C1 segment of cervical spinal cord (tissue), 14 donors: ENCODE measurements at places on chromosomes 5 and 9.

DNA sequence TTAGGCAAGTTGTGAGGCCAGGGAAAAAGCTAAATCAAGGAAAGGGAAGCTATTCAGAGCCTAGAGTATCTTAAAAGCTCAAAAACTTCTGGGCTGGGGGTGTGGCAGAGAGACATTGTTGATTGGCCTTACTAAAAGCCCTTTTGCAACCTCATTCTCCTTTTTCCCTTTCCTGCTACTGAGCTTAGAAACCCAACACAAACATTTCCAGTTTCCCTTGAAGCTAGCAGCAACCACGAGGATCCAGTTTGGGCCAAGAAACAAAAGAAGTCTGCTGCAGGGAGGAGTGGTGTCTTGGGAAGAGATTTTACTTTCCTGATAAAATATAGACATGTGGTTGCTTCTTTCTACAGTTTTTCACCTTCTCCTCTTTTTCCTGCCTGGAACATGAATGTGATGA lies 135.5 kb upstream of the KLF9 start:
- DNase-seq, result no peak

- no peak for DNase-seq
Observed at GRCh38 chr5:149062371-149063016, 368 bp downstream of the SH3TC2 start.

DNA sequence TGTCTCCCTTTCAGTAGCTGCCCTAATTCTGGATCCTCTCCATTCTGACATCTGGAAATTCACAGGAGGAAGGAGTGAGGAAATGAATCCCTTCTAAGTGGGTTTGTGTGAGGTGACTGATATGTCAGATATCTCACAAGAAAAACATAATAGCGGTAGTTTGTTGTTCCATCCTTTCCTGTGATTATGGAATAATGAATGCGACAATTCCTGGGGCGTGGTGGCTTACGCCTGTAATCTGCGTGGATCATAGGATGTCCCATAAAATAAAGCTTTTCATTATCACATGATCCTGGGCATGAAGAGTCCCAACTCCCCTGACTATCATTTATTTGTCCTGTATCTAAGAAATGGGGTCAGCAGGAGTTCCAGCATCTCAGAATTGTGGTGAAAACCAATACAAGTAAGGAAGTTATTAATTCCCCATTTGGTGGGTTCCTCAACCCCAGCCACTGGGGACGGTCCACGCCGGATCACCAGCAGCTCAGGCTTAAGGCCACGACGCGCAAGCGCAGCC lies 375 bp upstream of the C5orf24 start:
- no peak for DNase-seq

DNA sequence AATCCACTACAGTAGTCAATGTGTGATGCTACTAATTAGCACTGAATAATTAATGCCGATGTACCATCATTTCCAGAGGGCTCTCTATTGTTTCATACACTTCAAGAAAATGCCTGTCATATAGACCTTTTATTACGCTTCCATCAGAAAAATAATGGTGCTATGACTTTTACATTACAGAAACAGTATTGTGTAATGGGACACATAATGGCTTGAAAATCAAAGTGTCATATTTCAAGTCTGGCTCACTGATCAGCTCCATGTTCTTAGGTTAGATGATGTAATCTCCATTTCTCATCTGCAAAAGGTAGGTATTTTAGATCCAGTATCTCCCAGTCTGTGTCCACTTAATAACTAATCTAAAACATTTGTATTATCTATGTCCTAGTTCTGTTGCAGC lies 990.6 kb upstream of the TYRP1 start:
- DNase-seq, result no peak

GRCh38 chr5:72511366-72511765 lies 4.2 kb upstream of the ZNF366 start:
- no peak for DNase-seq

DNA sequence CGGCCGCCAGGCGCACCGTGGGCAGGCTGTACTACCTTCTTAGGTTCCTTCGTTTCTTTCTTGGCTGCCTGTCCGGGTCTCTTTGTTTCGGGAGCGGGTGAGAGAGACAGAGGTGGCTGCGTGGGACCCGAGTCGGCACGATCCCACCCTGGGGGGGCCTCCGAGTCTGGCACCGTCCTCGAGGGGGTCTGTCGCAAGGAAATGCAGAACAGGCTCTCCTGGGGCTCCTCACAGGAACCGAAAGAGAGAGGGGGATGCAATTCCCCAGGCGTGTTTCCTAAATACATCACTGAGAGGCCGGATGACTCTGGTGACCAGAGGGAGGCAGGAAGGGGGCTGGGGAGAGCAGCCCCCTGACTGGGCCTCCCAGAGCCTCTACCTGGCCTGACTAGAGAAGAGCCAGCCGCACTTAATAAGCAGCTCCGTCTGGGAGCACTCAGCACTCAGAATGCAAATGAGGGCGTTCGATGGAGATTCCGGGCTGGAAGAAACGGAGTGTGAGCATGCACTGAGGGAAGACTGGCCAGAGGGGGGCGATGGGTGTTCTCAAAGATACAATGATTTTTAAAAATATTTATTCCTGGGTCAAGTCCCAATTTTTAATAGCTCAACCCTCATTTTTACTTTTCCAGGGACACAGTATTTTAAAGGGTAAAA lies 11.7 kb upstream of the INPP5E start:
- DNase-seq, result no peak

DNA sequence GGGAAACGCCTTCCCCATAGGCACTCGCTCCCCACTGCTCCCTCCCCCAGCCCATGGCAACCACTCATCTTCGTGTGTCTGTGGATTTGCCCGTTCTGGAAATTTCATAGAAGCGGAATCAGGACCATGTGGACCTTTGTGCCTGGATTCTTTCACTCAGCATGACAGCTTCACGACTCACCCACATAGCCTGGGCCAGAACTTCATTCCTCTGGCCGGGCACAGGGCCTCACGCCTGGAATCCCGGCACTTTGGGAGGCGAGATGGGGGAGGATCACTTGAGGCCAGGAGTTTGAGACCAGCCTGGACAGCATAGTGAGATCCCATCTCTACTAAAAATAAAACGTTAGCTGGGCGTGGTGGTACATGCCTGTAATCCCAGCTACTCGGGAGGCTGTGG lies 12.1 kb upstream of the DIPK1B start:
- DNase-seq, result no peak

GRCh38 chr5:44278469-44278868 lies 110.8 kb downstream of the FGF10 start:
- DNase-seq, result no peak

DNA sequence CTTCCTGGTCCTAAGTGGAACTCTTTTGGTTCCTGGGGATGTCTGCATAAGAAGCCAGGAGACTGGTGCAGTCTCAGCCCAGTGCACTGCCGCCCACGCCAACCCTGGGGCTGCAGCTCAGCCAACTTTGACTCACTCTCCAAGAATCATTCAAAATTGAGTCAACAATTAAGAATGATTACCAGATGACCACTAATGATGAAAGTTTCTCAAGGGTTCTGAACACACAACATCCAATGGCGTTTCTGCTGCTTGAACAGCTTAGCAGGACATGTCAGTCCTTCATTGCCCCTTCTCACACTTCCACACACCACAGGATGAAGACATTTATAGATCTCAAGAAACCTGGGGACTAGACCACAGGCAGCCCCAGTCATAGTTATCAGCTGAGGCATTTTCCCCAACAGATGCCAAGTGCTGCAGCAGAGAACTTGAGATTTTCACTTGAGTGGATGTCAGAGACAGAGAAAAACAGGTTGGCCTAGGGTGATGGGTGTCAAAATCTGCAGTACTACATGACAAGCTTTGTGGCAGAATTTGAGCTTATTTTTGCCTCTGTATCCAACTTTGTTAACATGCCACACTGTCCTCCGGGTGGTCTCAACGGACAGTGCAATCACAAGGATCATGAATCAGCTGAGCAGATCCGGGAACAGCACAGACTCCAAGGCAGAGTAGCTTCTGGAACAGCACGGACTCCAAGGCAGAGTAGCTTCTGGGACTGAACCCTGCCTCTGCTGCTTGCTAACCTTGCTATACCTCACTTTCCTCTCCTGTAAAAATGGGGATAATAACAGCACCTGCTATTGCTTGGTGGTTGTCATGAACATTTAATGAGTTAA lies 356.1 kb downstream of the SPOCK1 start:
- DNase-seq, result no peak

GRCh38 chr5:151052836-151053235 lies 28.0 kb downstream of the TNIP1 start:
- DNase-seq, result no peak

- no peak for DNase-seq
Observed at GRCh38 chr9:93653760-93654159, 77.4 kb downstream of the PHF2 start.

- no peak for DNase-seq
Observed at GRCh38 chr9:105021917-105022316, 94.0 kb upstream of the ABCA1 start.

DNA sequence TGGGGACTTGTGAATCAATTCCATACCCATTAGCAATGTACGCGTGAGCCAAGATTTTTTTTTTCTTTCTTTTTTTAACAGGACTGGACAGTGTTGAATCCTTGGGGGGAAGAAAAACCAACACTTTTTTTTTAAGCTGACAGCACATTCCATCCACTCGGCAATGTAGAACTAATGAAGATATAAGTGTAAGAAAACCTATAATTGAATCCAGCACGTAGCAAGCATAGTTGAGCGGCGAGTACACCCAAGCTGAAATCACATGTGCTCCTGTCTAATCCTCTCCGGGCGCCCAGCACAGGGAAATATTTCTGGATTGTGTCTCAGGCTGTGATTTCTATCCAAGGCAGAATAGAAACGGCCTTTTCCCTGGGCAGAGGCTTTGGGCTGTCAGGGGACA lies 118.2 kb downstream of the BOD1 start:
- no peak for DNase-seq

- no peak for DNase-seq
Observed at GRCh38 chr5:95641741-95642220, 4.8 kb upstream of the RFESD start.

- DNase-seq, result no peak
Observed at GRCh38 chr5:87097664-87098063, 170.0 kb upstream of the RASA1 start.

DNA sequence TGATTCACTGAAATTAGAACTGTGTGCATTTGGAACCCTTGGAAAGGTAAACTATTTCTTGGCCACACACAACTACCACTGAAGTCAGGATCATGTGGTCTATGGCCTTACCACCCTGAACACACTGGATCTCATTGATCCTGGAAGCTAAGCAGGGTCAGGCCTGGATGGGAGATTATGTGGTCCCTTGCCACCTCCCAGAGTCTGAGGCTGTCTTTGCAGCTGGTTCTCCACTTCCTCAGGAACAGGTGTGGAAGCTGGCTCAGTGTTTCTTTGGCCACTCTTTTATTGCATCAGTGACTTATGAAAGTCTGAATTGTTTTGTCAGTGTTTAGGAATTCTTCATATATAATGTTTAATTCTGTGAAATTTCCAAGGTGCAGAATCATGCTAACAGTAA lies 89.2 kb downstream of the TEK start:
- DNase-seq, result no peak

DNA sequence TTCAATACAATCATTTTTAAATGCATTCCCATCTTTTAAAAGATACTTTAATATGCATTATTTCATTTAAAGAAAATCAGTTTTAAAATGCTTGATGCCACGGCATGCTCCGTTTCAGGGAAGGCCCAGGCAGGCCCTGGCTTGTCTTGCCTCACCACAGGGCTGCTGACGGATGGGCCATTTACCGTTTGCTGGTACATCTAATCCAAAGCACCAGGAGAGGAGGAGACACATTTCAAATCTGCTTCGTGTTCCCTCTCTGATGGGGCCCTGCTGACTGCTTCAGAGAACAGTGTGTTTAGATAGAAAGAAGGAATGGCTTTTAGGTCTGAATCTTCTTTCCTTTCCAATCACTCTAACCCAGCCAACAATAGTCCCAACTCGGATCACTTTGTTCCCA lies 185.2 kb downstream of the DCP2 start:
- no peak for DNase-seq

GRCh38 chr5:157468293-157468965 lies 8.4 kb downstream of the NIPAL4 start:
- DNase-seq, result no peak

DNA sequence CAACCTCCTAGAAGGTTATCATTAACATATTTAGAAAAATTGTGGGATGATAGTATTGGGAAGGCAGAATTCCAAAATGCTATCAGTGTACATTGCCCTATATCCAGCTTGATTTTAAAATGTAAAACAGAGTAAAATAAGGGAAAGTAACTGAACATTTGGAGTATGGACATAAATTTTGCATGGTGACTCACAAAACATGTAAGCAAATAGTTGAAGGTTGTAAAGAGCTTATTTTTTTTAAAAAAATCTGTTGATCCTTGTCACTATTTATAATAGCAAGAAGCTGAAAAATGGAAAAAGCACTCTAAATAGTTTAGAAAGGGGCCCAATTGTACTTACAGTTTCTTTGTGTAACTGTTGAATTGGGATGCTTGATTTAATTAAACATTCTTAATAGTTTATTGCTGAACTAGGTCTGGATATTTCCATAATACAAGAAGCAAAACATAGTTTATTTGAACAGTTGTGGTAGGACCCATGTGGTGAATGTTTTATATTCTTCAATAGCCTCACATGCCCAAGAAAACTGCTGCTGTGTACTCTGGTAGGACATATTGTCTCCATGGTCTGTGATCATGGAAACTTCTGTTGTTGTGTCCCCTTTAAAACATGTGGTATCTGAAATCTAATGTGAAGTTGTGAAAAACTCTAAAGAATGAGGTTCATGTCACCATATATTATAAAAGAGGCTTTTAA lies 82.4 kb downstream of the NNT start:
- no peak for DNase-seq

DNA sequence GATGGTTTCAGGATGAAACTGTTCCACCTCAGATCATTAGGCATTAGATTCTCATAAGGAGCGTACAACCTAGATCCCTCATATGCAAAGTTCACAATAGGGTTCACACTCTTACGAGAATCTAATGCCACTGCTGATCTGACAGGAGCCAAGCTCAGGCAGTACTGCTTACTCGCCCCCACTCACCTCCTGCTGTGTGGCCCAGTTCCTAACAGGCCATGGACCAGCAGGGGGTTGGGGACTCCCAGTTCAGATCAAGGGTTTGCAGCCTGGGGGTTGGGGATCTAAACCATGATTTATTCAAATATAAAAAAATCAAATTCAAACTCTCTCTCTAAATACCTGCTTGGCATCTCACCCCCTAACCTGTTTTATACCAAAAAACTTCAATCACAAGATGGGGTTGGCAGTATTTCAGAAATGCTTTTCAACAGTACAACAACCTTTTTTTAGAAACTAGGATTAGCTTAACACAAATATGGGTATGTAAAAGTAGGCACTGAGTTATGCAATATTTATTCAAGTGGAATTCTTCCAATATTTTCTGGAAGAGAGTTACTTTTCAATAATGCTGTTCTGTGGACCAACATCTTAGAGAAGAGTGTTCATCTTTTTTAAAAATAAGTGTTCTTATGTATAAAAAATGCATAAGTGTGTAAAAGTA lies 30.1 kb upstream of the SLC12A2 start:
- DNase-seq, result no peak

- DNase-seq, result no peak
Observed at GRCh38 chr9:137781906-137782585, 95.5 kb upstream of the CACNA1B start.

- no peak for DNase-seq
Observed at GRCh38 chr5:18546591-18546990, 912.3 kb downstream of the TAF11L14 start.

- DNase-seq, result no peak
Observed at GRCh38 chr9:89480825-89481537, 16.9 kb downstream of the SEMA4D start.
